Stimulated activated CD8-positive, alpha-beta memory T cell treated with anti-CD3 and anti-CD28 coated beads, Interleukin-2, amount 100 ng/mL, for 48 hours (primary cell): ENCODE measurements at places on chromosomes 4 and X.

GRCh38 chr4:128527351-128527750 lies 239.7 kb upstream of the PGRMC2 start:
- DNase-seq, result no peak

DNA sequence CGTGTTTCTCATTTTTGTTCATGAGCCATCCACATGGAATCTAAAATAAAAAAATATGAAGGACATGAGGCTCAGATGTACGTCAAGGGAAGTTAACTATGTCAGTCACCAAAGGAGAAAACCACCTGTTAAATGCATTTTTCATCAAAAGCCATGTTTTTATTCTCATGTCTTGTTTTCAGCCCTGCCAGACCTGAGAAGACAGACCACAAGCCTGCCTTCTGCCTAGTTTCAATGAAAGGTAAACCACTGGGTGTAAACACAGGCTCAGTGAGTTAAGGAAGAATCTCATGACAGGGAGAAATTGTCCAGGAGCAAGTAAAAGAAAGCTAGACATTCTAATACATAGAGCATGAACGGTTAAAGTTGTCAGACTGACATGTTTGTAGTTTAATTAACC lies 52.3 kb upstream of the TNIP3 start:
- no peak for DNase-seq

DNA sequence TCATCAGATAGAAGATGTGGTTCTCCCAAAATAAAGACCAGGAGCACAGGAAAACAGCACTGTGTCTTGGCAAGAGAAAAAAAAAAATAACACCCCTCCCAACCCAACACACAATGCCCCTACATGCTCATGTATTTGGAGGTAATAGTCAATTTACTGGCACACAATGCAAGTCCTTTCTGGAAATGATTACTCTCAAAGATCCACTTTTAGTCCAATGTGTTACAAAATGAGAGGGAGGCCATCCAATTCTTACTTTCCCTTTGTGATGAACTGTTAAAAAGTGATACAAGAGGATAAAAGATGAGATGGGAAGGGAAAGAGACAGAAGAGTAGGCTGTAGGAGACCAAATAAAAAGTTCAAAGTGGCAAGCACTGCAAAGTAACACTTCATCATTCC lies 180.3 kb upstream of the DKK2 start:
- no peak for DNase-seq

GRCh38 chrX:85499400-85499799 lies 119.9 kb upstream of the POF1B start:
- DNase-seq, result no peak

DNA sequence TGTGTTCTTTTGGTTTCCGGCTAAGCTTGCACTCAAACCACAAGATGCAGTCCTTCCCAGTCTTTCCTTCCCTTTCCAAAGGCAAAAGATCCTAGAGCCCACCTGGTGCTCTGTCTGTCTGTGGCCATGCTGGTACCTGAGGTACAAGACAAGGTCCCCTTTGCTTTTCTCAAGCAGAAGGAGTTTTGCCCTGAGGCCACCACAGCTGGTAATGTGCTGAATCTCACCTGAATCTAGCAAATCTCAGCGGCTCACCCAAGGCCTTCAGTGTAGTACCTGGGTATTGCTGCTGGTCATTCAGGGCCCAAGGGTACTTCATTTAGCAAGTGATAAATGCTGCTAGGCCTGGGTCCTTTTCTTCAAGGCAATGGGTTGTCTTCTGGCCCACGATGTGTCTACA lies 20.5 kb upstream of the KLF8 start:
- DNase-seq, result no peak

DNA sequence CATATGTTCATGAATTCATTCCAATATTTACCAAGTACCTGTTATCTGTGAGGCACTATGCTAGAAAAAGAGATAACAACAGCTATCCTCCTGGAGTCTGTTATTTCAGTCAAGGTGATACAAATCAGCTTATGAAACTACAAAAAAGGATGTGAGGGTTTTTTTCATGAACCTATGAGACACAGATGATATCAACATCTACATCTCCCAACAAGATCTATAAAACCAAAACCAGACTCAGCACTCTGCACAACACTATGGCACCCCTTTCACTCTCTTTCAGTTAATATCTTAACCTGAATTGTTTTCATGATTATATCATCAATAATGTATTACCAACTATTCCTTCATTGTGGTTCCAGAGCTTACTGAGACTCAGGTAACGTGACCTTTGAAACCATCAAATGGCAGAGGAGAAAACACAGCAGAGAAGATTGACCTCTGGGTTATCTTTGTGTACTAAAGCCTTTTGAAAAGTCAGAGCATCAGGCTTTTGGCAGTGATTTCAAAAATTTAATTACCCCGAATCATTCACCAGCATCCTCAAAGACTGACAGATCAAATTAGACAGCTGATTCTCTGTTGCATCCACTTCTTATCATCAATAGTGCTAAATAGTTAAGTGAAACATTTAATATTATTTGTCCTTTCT lies 244.6 kb upstream of the FTHL17 start:
- no peak for DNase-seq

DNA sequence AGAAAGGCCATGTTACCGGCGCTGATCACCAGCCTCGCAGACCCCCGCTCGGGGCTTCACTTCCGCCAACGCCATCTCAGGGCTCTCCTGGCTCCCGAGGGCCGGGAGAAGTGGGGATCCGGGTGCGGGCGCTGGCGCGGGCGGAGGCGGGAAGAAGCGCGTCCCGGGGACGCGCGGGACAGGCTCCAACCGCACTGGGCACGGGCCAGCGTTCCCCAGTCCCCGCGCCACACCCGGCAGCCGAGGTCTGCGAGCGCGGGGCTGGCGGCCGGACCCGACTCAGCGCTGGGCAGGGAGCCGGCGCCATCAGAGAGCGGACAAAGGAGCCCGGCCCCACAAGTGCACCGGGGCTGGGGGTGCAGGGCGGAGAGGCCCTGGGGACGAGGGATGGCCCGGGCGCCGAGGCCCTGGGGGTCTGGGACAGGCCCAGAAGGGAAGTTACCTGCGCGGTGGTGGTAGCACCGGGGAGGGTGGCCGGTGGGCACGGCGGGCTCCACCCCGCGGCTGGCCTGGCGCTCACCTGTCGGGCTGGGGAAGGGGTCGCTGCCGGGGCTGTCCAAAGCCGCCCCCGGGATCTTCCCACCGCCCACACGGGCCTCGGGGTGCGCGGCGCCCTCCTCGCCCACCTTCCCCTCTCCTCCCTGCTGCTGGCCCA lies 449 bp downstream of the CTPS2 start:
- DNase-seq, result no peak

DNA sequence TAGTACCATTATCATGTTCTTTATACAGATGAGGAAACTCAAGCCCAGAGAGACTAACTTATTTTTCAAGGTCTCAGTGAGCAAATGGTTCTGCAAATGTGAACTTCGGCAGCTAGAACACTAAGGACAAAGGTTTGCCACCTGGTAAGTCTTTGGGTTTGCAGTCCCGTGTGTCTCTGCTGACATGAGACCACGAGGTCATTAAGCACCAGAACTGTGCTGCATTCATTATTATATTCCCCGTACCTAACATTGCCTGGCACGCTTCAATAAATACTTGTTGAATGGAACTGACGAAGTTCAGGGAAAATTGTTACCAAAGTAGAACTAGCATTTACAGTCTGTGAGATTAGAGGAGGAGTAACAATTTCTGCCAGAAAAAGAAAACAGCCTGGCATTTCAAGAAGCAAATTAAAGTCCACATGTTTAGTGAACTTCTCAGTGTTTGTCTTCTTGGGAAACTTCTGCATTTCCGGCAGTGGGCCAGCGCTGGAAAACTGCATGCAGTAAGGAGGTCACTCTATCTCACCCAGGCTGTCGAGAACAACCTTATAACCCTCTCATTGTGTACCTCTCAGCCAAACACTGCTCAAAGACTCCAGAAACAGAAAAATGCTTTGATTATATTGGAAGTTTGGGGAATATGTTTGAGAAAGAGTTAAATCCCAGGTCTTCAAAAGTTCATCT lies 67.4 kb upstream of the CPEB2 start:
- no peak for DNase-seq

- no peak for DNase-seq
Measured at GRCh38 chr4:167897116-167897515, 195.2 kb upstream of the ANXA10 start.

GRCh38 chrX:12843061-12843667 lies 23.7 kb upstream of the TLR7 start:
- no peak for DNase-seq

- no peak for DNase-seq
Measured at GRCh38 chr4:125620066-125620860, 305.5 kb downstream of the FAT4 start.

DNA sequence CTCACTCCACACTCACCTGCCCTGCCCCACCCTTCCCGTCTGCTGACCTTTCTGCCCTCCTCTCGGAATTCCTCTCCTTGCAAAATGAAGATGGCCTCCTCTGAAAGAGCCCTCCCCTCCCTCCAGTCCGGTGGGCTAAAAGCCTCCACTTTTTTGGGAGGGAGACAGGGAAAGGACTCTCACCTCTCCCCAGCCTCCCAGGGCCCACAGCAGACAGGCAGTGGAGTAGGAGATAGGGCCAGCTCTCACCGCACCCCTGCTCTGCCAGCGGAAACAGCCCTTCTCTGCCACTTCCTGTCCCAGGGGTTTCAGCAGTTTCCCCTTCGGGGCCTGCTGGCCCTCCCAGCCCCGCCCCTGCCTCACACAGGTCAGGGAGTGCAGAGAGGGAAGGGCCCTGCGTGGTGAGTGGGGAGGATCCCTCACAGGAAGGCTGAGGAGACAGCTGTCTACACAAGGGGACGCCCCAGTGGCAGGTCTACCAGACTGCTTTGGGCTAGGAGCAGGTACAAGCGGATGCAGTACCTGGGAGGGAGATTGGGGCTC lies 18.2 kb downstream of the ELF4 start:
- peak; percentile 79 for DNase-seq

DNA sequence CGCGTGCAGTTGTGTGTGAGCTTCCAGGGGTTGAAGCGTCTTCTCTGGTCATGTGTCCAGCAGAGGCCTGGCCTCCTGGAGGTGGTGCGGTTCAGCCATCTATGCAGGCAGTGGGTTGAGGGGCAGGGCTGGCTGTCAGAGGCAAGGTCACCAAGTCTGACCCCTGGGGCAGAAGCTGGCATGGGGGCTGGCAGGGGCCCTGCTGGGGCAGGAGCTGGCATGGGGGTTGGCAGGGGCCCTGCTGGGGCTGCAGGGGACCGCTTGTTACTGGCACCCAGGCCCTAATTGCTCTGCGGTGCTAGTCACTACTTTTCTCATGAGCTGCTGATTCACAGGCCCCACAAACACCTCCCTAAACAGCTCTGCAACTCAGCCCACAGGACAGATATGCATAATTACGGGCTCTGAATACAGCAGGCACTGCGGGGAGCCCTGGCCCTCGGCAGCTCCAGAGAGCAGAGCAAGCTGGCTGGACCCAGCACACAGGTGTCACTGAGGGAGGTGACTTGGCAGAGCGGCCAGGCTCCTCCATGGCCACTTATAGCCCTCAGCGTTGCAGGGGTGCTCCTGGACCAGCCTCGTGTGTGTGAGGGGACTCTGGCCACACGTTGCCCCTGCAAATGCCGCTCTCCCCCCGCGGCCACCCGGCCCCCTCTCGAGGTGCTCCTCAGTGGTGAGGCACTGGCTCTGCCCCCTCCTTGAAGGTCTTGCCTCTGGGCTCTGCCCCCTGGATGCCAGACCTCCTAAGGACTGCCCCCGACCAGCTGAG lies 32.7 kb downstream of the CPLX1 start:
- no peak for DNase-seq

DNA sequence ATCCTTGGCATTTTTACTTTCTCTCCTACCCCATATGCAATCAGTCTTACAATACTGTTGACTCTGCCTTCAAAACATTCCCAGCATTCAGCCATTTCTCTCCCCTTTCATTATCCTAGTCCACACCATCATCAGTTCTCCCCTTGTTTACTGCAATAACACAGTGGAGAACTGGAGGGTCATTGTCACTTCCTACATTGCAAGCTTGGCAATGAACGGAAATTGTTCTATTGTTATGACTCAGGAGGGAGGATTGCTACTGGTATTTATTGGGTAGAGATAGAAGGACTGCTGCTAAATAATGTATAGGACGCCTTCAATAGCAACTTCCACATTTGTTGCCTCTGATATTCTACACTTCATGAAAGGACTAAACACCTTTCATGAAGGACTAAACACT lies 231.8 kb downstream of the BANK1 start:
- DNase-seq, result no peak

GRCh38 chr4:69214716-69215115 lies at the start of gene UGT2B11:
Gene UGT2B11, minus strand, starts transcription at chr4:69214748. Its CDS starts 26 bp downstream, at chr4:69214722.
- DNase-seq, result no peak

- DNase-seq, result no peak
Measured at GRCh38 chr4:145553375-145553774, 65.8 kb upstream of the MMAA start.

- no peak for DNase-seq
Measured at GRCh38 chrX:46328133-46328532, 217.1 kb downstream of the ZNF674 start.

DNA sequence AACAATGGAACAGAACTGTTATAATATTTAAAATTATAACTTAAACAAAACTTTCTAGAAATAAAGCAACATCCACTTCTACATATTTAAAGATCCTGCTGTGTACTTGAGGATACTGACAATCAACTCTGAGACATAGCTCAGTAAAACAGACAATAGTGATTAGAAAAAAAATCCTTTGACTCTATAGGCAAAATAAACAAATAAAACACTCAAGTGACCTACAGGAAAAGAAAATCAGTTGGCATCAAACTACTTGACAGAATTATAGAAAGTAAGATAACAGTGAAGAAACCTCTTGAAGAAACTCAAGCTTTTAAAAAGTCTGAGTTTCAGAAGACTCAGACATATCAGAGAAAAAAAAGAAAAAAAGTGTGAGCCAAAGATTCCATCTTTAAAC lies 55.9 kb upstream of the THOC2 start:
- DNase-seq, result no peak

- DNase-seq, result no peak
Measured at GRCh38 chr4:1204828-1205585, 32.6 kb upstream of the SPON2 start.

GRCh38 chrX:7689791-7690412 lies 153.1 kb upstream of the VCX start:
- DNase-seq, result no peak

DNA sequence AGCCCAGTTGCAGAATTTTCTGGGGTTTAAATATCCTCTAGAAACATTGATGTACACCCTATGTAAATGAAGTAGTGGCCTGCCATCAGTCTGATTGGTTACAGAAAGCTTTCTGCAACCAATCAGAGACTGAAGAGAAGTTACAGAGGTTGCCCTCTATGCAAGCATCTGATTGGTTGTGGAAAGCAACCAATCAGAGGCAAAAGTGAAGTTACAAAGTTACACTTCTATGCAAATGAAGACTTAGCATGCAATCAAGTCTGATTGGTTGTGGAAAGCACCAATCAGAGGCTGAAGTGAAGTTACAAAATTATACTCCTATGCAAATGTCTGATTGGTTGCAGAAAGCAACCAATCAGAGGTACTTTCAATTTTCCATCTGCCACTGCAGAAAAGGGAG lies 51.9 kb upstream of the USP9X start:
- DNase-seq, result no peak

DNA sequence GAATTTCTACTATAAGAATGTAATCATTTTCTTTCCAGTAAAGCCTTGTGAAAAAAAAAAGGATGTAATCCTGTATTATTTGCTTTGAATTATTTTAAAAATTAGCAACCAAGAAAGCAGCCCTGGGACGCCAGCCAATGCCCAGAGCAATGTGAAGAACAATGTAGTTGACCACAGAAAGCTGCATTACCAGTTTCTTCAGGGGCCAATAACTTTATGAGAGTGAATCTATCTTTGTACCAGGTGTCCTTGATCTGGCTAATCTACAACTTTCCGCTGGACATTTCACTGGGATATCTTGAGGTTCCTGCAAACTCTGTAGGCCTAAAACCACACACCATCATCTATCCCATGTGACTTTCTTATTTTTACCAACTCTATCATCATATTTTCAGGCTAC lies 7.6 kb upstream of the KLHL2 start:
- DNase-seq, result no peak
